Muscle of arm (tissue), 14 donors: ENCODE measurements at places on chromosomes 12 and 14. TPM values are rescaled to one million over a fixed set of nuclear protein-coding genes. Genes with fewer than 3 reads are reported as not detected.

GRCh38 chr12:66664076-66664475, 14.8 kb downstream of the GRIP1 start:
- no peak for DNase-seq

DNA sequence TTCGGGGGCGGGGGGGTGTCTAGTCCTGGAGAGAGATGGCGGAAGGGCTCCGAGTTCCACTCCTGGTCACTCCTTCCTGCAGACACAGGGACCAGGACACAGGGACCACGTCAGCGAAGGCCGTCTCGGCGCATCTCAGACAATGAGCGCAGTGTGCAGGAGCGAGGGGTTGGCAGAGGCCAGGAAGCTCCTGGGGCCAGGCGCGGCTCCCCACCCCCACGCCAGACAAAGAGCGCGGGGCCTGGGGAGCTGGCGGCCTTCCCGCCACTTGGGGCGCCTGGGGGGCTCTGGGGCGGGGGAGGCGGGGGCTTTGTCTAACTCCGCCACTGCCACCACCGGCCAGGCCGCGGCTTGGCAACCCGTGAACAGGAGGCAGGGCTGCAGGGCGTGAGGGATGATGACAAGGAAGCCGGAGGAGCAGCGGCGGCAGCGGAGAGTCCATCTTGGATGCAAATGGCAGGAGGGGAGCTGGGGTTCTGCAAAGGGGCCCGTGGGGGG, 2.2 kb downstream of the CDK2AP1 start:
- DNase-seq: peak; percentile 77

DNA sequence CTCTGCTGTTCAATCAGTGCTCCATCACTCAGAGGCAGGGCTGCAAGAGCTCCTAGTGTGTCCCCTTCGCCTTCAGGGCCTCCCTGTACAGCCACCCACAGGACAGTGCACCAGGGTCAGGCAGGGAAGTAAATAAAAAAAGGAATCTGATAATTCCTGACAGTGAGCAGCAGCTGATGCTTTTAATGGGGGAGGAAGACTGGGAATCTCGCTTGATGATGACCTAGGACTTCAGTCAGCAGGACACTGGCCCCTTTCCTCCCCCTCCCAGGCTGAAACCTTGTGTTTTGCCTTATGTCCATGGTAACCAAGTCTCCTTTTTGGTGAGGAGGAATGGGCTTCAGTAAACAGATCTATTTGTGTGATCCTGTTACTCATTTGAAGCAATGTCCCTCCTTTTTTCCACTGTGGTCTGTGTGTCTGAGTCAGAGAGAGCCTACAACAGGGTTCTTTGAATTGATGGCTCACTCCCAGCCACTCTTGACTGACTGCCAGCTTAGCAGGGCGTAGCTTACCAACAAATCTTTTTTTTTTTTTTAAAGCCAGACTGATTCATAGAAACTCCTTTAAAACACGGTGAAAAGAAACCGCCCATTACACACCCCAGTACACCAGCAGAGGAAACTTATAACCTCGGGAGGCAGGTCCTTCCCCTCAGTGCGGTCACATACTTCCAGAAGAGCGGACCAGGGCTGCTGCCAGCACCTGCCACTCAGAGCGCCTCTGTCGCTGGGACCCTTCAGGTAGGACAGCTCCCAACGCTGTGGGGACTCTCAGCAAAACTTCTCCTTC, at the start of gene EMP1:
Gene EMP1, plus strand, starts transcription at position 597 of the 792 bp plus-strand sequence. CDS start 14,785 bp downstream, outside the sequence.
- peak; percentile 96 for DNase-seq

The MANSC1 gene
- polyA plus RNA-seq: not detected

The KRT75 gene
- polyA plus RNA-seq: not detected

The CD163 gene
- polyA plus RNA-seq: 14.6 TPM
